ENCODE measurements at places on chromosomes 2 and 18. TPM values are rescaled to one million over a fixed set of nuclear protein-coding genes. Genes with fewer than 3 reads are reported as not detected.

GRCh38 chr18:51337406-51337805 is 139.9 kb upstream of the MEX3C start:
- H3K4me3 ChIP-seq = no peak overlapping the region
- peaks cover 8% of the 10 kb centered on the region for H3K4me1 ChIP-seq
- peaks cover 18% of the 10 kb centered on the region for H3K27me3 ChIP-seq
- H3K36me3 ChIP-seq = no peaks in the 10 kb centered on the region

GRCh38 chr2:136253288-136254004 is 135.5 kb upstream of the CXCR4 start:
- H3K27me3 ChIP-seq = peaks cover 11% of the 10 kb centered on the region
- H3K4me1 ChIP-seq = peaks cover 23% of the 10 kb centered on the region
- H3K4me3 ChIP-seq = no peak overlapping the region
- DNase-seq = no peak

Gene LINC00305
- not detected for total RNA-seq

- no peaks in the 10 kb centered on the region for H3K27me3 ChIP-seq
- DNase-seq = no peak
- no peaks in the 10 kb centered on the region for H3K4me1 ChIP-seq
- no peak overlapping the region for H3K27ac ChIP-seq
- H3K4me3 ChIP-seq = no peak overlapping the region
- H3K36me3 ChIP-seq = no peaks in the 10 kb centered on the region
Observed at GRCh38 chr2:20168048-20168726, 56.7 kb downstream of the SDC1 start.

DNA sequence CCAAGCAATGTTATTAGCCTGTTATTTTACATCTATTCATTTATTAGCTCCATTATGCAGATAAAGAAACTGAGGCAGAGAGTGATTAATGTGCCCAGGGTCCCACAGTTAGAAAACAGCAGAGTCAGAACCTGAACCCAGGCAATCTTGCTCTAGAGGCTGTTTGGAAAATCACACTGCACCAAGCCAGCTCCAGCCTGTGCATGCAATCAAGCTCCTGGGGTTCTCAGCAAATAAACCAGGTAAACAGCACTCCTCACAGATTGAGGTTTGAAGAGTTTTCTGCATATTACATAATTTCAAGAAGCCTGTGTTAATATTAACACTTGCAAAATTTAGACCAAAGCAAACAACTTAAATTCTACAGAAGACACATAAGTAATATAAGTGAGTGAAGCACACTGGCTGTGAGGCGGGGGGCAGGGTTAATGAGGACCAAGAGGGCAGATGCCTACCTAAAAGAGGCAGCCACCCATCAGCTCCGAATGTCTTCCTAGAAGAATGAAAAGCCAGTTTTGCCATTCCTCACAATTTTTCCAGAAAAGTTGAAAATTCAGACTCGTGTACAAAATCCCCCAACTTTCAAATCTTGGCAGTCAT is 35.4 kb downstream of the CACNB4 start:
- no peak overlapping the region for H3K27ac ChIP-seq
- no peak overlapping the region for H3K4me3 ChIP-seq
- no peaks in the 10 kb centered on the region for H3K4me1 ChIP-seq
- peaks cover 11% of the 10 kb centered on the region for H3K27me3 ChIP-seq
- no peaks in the 10 kb centered on the region for H3K36me3 ChIP-seq

Gene QPCT
- total RNA-seq = not detected

DNA sequence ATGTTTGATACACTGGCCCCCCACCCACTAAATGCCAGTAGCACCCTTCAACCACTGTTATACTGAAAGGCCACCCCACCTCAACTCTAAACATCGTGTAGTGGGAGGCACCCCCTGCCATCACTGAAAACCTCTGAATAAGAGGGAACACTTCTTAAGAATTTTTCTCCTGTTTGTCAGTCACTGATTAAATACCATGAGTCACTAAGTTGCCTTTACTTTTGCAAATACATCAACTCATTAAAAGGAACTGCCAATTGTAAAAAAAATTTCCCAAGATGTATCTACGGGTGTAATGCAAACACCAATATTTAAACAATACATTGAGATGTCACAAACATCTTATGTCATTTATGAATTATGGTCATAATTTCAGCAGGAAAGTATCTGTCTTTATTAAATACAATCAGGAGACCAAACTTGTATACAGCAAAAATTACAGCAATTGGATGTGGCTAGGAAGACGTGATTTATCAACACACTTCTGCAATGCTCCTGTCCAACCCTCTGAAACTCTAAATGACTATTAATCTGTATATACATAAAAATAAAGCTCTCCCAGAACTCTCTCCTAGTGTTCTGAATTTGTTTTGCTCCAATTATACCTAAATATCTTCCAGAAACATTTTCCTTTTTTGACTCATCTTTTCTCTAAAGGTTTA is 144.1 kb upstream of the STK17B start:
- H3K4me3 ChIP-seq = no peak overlapping the region
- H3K27ac ChIP-seq = no peak overlapping the region
- no peak for DNase-seq

- no peaks in the 10 kb centered on the region for H3K27me3 ChIP-seq
- peaks cover 92% of the 10 kb centered on the region for H3K36me3 ChIP-seq
- peak overlapping the region; percentile 81 for H3K27ac ChIP-seq
- DNase-seq = no peak
Observed at GRCh38 chr2:196149948-196150347, 21.4 kb downstream of the STK17B start.

Data from activated CD8-positive, alpha-beta T cell treated with anti-CD3 and anti-CD28 coated beads, Interleukin-2, amount 10 ng/mL, durations not matched to agents 7 days and 5 days (primary cell).